ENCODE measurements at places on chromosomes 7 and 10. TPM values are rescaled to one million over a fixed set of nuclear protein-coding genes. Genes with fewer than 3 reads are reported as not detected.

GRCh38 chr10:130817046-130817624 is 494.4 kb downstream of the TCERG1L start:
- DNase-seq: no peak
- H3K4me1 ChIP-seq: no peaks in the 10 kb centered on the region
- no peak overlapping the region for H3K4me3 ChIP-seq
- no peak overlapping the region for H3K27ac ChIP-seq
- no peaks in the 10 kb centered on the region for H3K27me3 ChIP-seq
- H3K36me3 ChIP-seq: no peaks in the 10 kb centered on the region

DNA sequence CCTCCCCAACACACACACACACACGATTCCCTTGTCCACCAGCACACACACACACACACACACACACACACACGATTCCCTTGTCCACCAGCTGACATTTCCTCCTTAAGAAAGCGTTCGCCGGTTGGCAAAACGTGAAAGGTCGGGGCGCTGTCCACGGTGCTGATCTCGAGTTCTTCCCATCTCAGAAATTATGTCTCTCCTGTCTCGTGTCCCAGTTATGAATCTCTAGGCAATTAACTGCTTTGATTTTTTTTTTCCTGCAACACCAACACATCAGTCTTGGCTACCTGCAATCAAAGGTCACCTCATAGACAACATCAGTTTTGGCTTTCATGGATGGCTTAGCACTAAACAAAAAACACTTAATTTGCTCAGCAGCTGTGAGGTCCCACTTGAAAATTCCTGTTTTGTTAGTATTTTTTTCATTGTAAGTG is 1.9 kb downstream of the INA start:
- H3K27me3 ChIP-seq: peaks cover 30% of the 10 kb centered on the region
- no peak overlapping the region for H3K4me3 ChIP-seq
- peak; percentile 39 for DNase-seq
- peaks cover 7% of the 10 kb centered on the region for H3K4me1 ChIP-seq

The COL28A1 gene
- not detected for polyA plus RNA-seq

DNA sequence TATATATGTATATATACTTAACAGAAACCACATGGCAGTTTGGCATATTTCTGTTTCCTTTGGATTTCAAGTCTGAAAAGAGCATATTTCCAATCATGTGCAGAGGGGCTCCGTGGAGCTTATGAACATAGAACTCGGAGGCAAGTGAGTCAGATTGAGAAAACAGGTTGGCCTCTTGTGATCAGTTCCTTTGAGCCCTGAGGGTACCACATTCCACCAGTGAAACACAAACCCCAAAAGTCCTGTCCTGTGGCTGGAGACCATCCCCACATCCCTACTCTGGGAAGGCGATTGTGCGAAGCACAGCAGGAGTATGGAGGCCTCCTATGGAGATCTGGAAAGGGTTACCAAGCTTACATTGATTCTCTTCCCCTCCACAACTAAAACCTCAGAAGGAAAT is 196.7 kb upstream of the TMEM72 start:
- H3K27ac ChIP-seq: no peak overlapping the region
- no peak overlapping the region for H3K4me3 ChIP-seq
- no peaks in the 10 kb centered on the region for H3K27me3 ChIP-seq
- no peak for DNase-seq
- H3K36me3 ChIP-seq: no peaks in the 10 kb centered on the region

DNA sequence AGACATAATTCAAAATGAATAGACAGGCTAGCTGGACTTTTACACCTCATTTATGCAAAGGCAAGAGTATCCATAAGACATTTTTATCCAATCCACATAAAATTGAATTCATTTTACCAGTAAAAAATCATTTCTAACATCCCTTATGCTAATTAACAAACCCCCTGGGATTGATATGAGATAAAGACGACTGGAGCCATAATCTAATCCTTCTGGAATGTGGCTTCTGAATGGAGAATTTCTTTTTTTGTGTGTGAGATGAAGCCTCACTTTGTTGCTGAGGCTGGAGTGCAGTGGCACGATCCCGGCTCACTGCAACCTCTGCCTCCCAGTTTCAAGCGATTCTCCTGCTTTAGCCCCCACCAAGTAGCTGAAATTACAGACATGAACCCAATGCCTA is 90.4 kb downstream of the AKR1D1 start:
- no peaks in the 10 kb centered on the region for H3K27me3 ChIP-seq
- no peaks in the 10 kb centered on the region for H3K36me3 ChIP-seq
- no peaks in the 10 kb centered on the region for H3K4me1 ChIP-seq
- no peak overlapping the region for H3K4me3 ChIP-seq
- no peak overlapping the region for H3K27ac ChIP-seq

The OPALIN gene
- polyA plus RNA-seq: not detected

GRCh38 chr7:46933596-46933995 is 648.3 kb downstream of the TNS3 start:
- H3K27me3 ChIP-seq: no peaks in the 10 kb centered on the region
- DNase-seq: peak; percentile 66
- H3K4me1 ChIP-seq: peaks cover 13% of the 10 kb centered on the region
- no peak overlapping the region for H3K27ac ChIP-seq
- no peaks in the 10 kb centered on the region for H3K36me3 ChIP-seq
- no peak overlapping the region for H3K4me3 ChIP-seq

DNA sequence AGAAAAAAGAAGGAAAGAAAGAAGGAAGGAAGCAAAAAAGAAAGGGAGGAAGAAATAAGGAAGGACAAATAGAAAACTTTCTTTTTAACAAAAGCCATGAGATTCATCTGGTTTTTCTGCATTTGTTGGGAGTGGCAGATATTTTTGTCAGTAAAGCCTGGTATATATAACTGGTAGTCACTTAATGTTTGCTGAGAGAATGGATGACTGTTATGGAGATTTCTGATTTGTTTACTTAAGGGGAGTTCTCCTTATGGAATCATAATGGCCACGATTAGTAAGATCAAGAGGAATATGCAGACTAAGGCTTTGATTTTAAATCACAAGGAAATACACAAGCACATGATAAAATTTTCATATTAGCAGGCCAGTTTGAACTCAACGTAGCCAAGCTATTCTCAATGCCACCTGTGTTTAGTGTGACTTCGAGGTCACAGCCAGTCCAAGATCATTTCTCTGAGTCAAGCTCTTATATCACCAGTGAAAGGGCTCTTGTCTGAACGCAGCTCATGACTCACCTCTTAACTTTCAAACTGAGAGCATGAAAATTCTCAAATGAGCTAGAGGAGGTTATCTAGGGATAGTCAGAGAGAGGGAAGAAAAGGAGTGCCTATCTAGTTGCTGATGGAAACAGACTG is 445.1 kb upstream of the ZMIZ1 start:
- DNase-seq: peak; percentile 95
- no peaks in the 10 kb centered on the region for H3K36me3 ChIP-seq
- no peak overlapping the region for H3K27ac ChIP-seq
- no peaks in the 10 kb centered on the region for H3K27me3 ChIP-seq
- no peak overlapping the region for H3K4me3 ChIP-seq

GRCh38 chr10:84008878-84009277 is 130.4 kb upstream of the GHITM start:
- H3K27ac ChIP-seq: no peak overlapping the region
- no peaks in the 10 kb centered on the region for H3K27me3 ChIP-seq
- no peak overlapping the region for H3K4me3 ChIP-seq
- no peaks in the 10 kb centered on the region for H3K36me3 ChIP-seq
- no peak for DNase-seq
- no peaks in the 10 kb centered on the region for H3K4me1 ChIP-seq

DNA sequence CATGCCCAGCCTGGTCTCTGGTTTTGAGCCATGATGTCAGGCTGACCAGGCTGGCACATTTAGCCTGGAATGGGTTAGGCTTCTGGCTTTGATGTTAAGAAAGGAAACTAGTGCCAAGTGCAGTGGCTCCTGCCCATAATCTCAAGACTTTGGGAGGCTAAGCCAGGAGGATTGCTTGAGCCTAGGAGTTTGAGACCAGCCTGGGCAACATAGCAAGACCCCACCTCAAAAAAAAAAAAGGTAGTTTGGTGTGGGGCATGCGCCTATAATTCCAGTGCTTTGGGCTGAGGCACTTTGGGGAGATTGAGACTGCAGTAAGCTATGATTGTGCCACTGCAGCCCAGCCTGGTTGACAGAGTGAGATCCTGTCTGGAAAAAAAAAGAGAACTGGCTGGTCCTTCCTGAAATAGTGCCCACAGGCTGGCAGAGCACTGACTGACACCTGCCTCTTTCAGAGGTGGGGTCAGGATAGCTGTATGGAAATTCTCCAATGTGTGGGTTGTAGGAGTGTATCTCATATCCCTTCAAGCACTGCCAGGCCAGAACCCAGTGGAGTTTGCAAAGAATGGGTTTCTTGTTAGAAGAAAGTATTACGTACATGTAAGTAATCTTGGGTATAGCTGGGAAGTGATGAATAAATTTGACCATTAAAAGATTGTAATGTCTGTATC is 61.3 kb downstream of the KAT6B start:
- no peak overlapping the region for H3K4me3 ChIP-seq
- no peaks in the 10 kb centered on the region for H3K36me3 ChIP-seq
- no peak overlapping the region for H3K27ac ChIP-seq
- no peaks in the 10 kb centered on the region for H3K27me3 ChIP-seq
- peaks cover 7% of the 10 kb centered on the region for H3K4me1 ChIP-seq

GRCh38 chr7:128032605-128033235 is 1.5 kb upstream of the LRRC4 start:
- peak overlapping the region; percentile 50 for H3K4me3 ChIP-seq
- DNase-seq: no peak
- no peaks in the 10 kb centered on the region for H3K4me1 ChIP-seq
- peak overlapping the region; percentile 5 for H3K27ac ChIP-seq
- peaks cover 2% of the 10 kb centered on the region for H3K36me3 ChIP-seq

DNA sequence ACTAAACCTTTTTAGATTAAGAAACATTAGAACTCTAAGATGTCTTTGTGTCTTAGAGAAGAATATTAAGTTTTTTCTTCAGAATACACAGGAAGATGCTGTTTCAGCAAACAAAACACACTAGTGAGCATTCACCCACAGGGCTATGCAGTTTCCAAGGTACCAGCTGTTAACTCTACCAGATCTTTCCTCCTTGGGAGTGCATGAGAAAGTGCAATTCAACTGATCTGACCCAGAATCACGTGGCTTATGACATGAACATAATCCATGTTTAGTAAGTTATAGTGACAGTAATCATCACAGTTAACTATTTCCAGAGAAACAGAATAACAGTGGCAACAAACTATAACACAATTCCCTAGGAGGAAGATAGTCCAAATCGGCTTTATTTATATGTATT is 270.7 kb downstream of the CACNA2D1 start:
- H3K4me3 ChIP-seq: no peak overlapping the region
- H3K27me3 ChIP-seq: no peaks in the 10 kb centered on the region
- H3K36me3 ChIP-seq: no peaks in the 10 kb centered on the region
- no peak overlapping the region for H3K27ac ChIP-seq
- H3K4me1 ChIP-seq: no peaks in the 10 kb centered on the region
- DNase-seq: no peak
